ENCODE measurements at places on chromosomes 6 and 20. TPM values are rescaled to one million over a fixed set of nuclear protein-coding genes. Genes with fewer than 3 reads are reported as not detected.

PPP1R3G gene
- 1.5 TPM for polyA plus RNA-seq

C6orf15 gene
- polyA plus RNA-seq, result not detected

GPSM3 gene
- 6.7 TPM for polyA plus RNA-seq

DSE gene
- polyA plus RNA-seq, result 31.4 TPM

TP53INP2 gene
- 10.5 TPM for polyA plus RNA-seq

AIF1 gene
- polyA plus RNA-seq, result 13.4 TPM

SRMS gene
- polyA plus RNA-seq, result not detected

DNAH8 gene
- 2.1 TPM for polyA plus RNA-seq

LINC00237 gene
- polyA plus RNA-seq, result not detected

VWA7 gene
- polyA plus RNA-seq, result 2.9 TPM

RGS19 gene
- polyA plus RNA-seq, result 4.7 TPM

PROCR gene
- polyA plus RNA-seq, result 35.5 TPM

MOG gene
- polyA plus RNA-seq, result not detected

PNPLA1 gene
- 0.06 TPM for polyA plus RNA-seq

SLC26A8 gene
- polyA plus RNA-seq, result 0.22 TPM

CCDC170 gene
- polyA plus RNA-seq, result 0.49 TPM

ZBP1 gene
- polyA plus RNA-seq, result 0.33 TPM

NMBR gene
- 0.13 TPM for polyA plus RNA-seq

SLCO4A1 gene
- polyA plus RNA-seq, result 0.30 TPM

RFX6 gene
- polyA plus RNA-seq, result not detected

ENPP4 gene
- 42.0 TPM for polyA plus RNA-seq

Data from forelimb muscle (tissue), 1 donor.